ENCODE measurements at places on chromosomes 13 and 19.
A peak's percentile ranks its signal among the peaks of the same experiment; 100 is the strongest.

DNA sequence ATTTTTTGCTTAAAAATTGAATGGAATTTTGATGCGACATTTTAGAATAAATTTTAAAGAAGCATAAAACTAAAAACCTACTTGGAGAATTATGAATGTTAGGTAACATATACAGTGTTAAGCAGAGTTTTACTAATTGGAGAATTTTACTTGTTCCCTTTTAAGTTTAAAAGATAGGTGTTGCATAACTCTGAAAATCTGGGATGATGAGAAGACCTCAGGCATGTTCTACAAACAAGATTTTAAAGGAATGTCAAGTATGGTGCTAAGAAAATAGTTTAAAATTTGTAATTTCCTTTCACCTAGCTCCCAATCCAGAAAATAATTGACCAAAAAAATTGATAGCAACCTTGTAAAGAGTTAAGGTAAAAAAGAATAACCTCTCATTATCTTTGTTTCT lies 135.8 kb downstream of the RFC3 start:
- no peak for DNase-seq

DNA sequence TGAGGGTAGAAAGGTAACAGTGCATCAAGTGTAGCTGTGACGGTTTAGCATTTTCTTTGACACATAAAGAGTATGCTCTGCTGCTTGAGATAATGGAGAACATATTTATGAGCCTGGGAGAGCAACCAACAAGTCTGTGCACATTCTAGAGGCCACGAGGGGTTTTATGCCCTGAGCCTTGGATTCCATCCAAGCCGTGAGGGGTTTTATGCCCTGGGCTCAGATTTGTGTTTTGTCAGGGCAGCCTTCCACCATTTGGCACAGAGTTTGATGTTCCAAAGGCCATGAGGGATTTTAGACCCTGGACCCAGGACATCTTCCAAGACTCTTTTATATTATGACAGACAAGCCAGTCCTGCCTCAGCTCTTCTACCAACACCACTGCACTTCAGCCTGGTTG lies 106.4 kb downstream of the ZNF486 start:
- DNase-seq: no peak

DNA sequence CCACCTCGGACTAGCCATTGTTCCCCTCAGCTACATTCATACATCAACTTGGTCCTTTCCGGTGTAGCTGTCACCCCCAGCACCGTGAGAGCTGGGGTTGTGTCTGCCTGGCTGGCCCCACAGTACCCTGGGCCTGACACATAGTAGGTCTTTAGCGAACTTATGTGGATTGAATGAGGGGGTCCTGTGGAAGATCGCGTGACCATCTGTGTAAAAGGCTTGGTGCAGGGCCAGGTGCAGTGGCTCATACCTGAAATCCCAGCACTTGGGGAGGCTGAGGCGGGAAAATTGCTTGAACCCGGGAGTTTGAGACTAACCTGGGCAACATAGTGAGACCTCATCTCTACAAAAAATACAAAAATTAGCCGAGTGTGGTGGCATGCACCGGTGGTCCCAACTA lies 2.0 kb downstream of the SMARCA4 start:
- no peak for DNase-seq

- no peak for DNase-seq
Measured at GRCh38 chr13:109436055-109436622, 350.2 kb downstream of the IRS2 start.

DNA sequence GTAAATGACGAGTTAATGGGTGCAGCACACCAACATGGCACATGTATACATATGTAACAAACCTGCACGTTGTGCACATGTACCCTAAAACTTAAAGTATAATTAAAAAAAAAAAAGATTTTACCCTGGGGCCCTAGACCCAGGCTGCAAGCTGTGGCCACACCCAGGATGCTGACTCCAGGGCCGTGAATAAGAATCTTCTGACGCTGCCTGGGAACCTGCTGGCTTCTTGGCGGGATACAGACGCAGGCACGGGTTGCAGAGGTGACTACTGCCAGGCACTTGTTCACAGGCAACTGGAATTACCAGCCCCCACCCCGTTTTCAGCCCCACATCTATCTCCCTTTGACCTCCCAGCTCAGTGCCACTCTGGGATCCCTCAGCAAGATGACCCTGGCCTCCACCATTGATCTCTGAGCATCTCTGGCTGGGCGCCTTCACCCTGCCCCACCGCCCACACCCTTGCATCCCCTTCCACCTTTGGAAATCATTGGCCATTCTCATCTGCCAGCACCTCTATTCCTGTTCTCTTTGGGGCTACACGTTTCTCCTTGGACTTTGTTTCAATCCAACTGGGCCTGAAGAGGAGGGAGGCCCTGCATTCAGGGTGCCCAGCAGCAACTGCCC lies 21.1 kb upstream of the CFAP97D2 start:
- no peak for DNase-seq

DNA sequence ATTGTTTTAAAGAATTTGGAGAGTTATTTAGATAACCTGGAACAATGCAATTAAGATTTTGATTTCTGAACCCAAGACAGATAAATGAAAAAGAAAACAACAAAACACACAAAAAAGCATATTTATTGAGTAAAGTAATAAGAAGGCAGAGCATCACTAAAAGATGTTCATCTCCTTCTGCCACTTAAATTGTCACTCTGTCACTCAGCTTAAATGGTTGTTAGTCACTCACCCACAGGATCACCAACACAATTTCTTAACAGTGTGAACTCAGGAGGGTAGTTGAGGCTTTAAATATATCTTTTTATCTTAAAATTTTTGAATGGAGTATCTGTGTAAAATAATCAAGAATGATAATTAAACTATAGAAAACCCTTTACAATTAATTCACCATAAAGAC lies 1215.5 kb upstream of the PCDH20 start:
- no peak for DNase-seq

- peak; percentile 84 for DNase-seq
Measured at GRCh38 chr19:39996218-39996810, 546 bp upstream of the ZNF546 start.

DNA sequence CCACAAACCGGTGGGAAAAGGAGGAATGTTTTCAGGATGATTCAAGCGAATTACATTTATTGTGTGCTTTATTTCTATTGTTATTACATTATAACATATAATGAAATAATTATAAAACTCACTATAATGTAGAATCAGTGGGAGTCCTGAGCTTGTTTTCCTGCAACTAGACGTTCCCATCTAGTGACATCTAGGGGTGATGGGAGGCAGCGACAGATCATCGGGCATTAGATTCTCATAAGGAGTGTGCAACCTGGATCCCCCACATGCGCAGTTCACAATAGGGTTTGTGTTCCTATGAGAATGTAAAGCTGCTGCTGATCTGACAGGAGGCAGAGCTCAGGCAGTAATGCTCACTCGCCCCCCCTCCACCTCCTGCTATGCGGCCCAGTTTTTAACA lies 54.5 kb downstream of the SPTBN4 start:
- DNase-seq: no peak

All from NCI-H748 treated with DMSO at 0.1 percent for 48 hours (cell line).